CD4-positive, alpha-beta T cell treated with Interferon alpha-2 for 1 hour (primary cell): ENCODE measurements at places on chromosomes 11 and 22.

- DNase-seq: peak; percentile 0
These were observed 574.7 kb downstream of the TBC1D22A start for GRCh38 chr22:47337161-47337621.

GRCh38 chr22:23437779-23438178 lies 142.3 kb downstream of the IGLL1 start:
- DNase-seq: no peak

- DNase-seq: no peak
These were observed 209.2 kb upstream of the SEZ6L start for GRCh38 chr22:25959818-25960774.

DNA sequence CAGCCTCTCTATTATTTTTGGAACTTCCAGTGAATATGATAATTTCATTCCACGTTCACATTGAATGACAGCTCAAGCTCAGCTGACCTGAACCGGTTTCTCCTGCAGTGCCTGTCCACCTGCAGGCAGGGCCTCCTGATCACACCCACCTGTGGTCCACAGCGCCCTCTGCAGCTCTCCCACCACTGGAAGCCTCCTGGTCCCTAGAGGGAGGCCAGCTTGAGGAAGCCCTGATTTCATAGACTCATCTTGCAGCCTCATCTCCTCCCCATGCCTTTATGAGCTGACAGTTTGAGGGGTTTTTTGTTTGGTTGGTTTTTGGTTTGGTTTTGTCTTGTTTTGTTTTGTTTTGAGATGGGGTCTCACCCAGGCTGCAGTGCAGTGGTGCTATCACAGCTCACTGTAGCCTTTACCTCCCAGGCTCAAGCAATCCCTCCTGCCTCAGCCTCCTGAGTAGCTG lies 29.9 kb upstream of the MALAT1 start:
- DNase-seq: peak; percentile 65

- no peak for DNase-seq
These were observed 252.6 kb downstream of the BRD1 start for GRCh38 chr22:49574881-49575702.

DNA sequence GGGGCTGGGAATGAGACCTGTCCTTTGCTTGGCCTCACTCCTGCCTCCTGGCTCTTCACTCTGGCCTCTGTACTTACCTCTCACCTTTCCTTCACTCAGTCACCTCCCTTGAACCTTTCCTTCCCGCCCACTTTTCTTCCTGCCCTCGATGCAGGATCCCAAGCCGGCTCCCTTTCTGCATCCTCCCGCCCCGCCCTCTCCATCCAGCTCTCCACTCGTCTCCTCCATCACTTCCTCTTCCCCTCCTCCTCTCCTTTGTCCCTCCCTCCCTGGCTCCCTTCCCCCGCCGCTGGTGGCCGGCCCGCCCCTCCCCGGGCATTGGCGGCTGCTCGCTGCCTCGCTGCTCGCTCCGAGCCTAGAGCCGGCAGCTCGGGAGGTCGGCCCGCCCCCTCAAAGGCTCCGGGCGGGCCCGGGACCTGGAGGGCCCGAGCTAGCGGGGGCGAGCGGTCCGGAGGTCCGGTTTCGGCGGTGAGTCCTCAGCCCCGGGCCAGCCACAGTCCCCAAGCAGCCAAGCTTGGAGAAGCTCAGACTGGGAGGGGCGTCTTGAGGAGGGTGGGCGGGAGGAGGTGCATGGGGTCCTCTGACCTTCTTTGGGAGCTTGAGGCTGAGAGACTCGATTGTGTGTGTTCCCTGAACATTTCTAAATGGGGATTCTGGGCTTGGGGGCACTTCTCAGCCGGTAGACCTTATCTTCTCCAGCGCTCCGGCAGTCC lies 13.8 kb downstream of the PHLDB1 start:
- peak; percentile 24 for DNase-seq

DNA sequence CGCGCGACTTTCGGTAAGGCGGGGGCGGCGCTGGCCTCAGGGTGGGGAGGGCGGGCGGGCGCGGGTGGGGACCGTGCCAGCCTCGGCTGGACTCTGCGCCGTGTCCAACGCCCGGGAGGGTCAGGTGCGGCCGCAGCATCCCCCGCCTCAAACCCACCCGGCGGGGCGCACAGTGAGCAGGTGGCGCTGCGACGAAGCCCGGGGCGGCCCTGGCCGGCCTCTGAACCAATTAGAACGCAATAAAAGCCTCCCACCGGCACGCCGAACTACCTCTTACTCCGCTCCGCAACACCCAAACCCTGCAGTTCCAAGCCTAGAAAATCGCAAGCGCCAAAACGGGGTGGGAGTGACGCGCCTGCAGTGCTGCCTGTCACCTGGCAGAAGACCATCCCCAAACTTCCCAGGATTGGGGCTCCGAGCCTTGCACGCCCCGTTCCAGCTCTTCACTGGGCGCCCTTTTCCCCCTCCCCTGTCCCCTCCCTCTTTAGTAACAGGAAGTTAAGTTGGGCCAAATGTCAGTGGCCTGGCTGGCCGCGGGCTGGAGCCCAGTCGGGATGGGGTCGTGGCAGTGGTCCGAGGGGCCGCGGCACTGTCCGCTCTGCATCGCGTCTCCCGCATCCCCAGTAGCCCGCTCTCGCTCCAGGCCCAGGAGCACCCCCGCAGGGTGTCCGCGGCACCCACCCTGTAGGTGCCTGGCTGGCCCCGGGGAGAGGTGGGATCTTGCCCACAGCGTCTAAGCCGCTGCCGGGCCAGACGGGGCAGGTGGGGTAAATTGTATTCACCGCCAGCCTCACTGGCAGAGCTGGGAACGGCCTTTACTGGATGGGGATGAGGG lies 541 bp downstream of the MICAL2 start:
- no peak for DNase-seq

- no peak for DNase-seq
These were observed 4.6 kb upstream of the APOL4 start for GRCh38 chr22:36206255-36206654.

DNA sequence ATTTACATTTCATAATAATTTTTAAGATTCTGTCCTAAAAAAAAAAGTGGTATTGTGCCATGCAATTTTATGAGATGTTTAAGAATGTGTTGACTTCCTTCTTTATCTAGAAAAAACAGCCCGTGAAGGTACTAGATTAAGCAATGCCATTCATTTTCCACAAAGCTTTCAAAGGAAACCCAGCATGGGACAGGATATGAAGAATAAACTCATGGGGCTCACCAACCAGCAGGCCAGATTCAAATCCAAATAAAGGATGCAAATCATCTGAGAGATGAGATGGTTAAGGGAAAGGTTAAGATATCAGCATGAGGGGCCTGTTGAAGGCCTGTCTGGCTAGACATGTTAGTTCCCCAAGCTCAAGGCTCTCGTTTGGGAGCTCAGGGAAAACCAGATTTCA lies 199.1 kb downstream of the SWAP70 start:
- DNase-seq: no peak

DNA sequence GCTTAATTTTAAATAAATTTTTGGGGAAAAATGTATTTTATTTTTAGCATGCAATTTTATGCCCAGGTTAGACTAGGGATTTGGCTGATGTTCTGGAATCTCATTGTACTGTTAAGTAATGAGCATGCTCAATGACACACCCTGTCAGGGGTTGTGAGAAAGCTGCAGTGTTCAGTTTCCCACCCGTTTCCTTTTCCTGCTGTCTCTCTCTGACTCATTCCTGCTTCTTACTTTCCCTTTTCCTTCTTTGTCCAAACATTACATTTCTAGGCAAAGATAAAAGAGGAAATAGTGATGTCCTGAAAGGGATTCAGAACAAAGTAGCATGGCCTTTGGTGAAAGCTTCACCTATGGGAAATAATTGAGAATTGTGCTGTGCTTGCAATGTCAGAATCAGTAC lies 22.7 kb downstream of the OOSP3 start:
- DNase-seq: no peak

- no peak for DNase-seq
These were observed 52.7 kb upstream of the SHANK2 start for GRCh38 chr11:71305041-71305440.
